ENCODE measurements at places on chromosomes 13 and 19. TPM values are rescaled to one million over a fixed set of nuclear protein-coding genes. Genes with fewer than 3 reads are reported as not detected.

Gene TMEM86B
- total RNA-seq, result 0.79 TPM

Gene ZNF414
- 4.6 TPM for total RNA-seq

Gene LGALS4
- 1.7 TPM for total RNA-seq

Gene SPINT2
- total RNA-seq, result 52.0 TPM

Gene DMAC2
- total RNA-seq, result 15.2 TPM

Gene ZNF382
- 30.3 TPM for total RNA-seq

Gene ZNF154
- 29.3 TPM for total RNA-seq

Gene C1QTNF9
- 1.3 TPM for total RNA-seq

Gene FGF14
- total RNA-seq, result 4.5 TPM

Gene KLF2
- 14.2 TPM for total RNA-seq

Gene NUFIP1
- 8.8 TPM for total RNA-seq

Gene TEX26
- 0.16 TPM for total RNA-seq

Gene CRLF1
- total RNA-seq, result 2.5 TPM

Gene ZSCAN5C
- not detected for total RNA-seq

Gene KISS1R
- not detected for total RNA-seq

Gene MEIOSIN
- total RNA-seq, result not detected

Gene UBE2L5
- total RNA-seq, result 0.21 TPM

Gene EFNB2
- total RNA-seq, result 31.8 TPM

Gene STAP2
- total RNA-seq, result 14.4 TPM

Gene ZNF45
- 33.1 TPM for total RNA-seq

Gene ZNF880
- total RNA-seq, result 50.1 TPM

Gene FCER2
- 0.21 TPM for total RNA-seq

Gene FGF22
- not detected for total RNA-seq

Gene RNF17
- total RNA-seq, result not detected

Gene PALM3
- 0.90 TPM for total RNA-seq

Gene ZNF708
- 37.9 TPM for total RNA-seq

Gene FSD1
- total RNA-seq, result 1.6 TPM

Gene SLC25A41
- not detected for total RNA-seq

Gene WDR87
- not detected for total RNA-seq

Gene ZBTB7A
- 8.2 TPM for total RNA-seq

Gene MED29
- 14.8 TPM for total RNA-seq

Gene INAFM1
- 2.8 TPM for total RNA-seq

Gene ZNF442
- 13.4 TPM for total RNA-seq

Gene TPTE2
- 0.16 TPM for total RNA-seq

Gene DUXA
- not detected for total RNA-seq

Gene PLPP2
- 7.8 TPM for total RNA-seq

Gene ZGLP1
- total RNA-seq, result 1.1 TPM

Gene GGACT
- 3.5 TPM for total RNA-seq

Gene PRKCG
- 0.32 TPM for total RNA-seq

All from urinary bladder (tissue), 4 donors.